Caki2 (cell line): ENCODE measurements at places on chromosomes 13 and 19. TPM values are rescaled to one million over a fixed set of nuclear protein-coding genes. Genes with fewer than 3 reads are reported as not detected.

PHF11 gene
- total RNA-seq = 6.7 and 8.8 TPM in 2 replicates

FXYD3 gene
- not detected in 2 replicates for total RNA-seq

COL4A2 gene
- total RNA-seq = 370 and 412 TPM in 2 replicates

ZNF723 gene
- not detected in 2 replicates for total RNA-seq

FLT1 gene
- total RNA-seq = not detected in 2 replicates

SULT2A1 gene
- not detected in 2 replicates for total RNA-seq

SMAD9 gene
- 0.55 and 0.64 TPM in 2 replicates for total RNA-seq

PROSER3 gene
- 8.0 and 9.8 TPM in 2 replicates for total RNA-seq

DNA sequence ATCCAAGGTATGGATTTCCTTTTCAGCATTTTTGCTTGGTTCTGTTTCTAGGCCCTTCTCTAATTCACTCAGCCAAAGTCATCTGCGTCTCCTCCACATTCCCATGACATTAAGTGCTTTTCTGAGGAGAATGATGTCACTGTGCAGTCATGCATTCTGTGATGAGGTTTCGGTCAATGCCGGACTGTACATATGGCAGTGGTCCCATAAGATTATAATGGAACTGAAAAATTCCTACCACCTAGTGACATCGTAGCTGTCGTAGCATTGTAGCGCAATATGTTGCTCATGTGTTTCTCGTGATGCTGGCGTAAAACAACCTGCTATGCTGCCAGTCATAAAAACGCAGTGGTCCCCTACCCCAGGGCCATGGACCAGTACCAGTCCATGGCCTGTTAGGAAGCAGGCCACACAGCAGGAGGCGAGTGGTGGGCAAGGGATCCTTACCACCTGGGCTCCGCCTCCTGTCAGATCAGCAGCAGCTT lies 63.4 kb upstream of the TNFRSF19 start:
- DNase-seq = peak; percentile 64

GRCh38 chr13:74184283-74184682 lies 50.1 kb upstream of the KLF12 start:
- no peak for DNase-seq

- peak; percentile 90 for DNase-seq
Observed at GRCh38 chr13:88257706-88258105, 586.5 kb downstream of the SLITRK5 start.

DNA sequence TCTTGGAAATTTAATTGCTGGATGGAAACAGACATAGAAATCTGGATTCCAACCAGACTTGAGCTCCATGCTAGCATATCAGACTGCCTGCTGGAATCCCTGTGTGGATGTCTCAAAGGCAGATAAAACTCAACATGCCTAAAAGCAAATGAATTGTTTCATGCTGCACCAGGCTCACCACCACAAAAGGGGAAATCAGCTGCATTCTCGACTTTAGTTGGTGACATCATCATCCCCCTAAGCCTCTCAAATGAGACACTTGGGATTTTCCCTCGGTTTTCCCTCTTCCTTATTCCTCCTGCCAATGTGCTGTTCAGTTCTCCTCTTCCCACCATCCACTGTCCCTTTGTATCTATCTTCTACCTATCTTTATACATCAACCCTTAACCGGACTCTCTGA lies 134.3 kb downstream of the ZDHHC20 start:
- no peak for DNase-seq

DNA sequence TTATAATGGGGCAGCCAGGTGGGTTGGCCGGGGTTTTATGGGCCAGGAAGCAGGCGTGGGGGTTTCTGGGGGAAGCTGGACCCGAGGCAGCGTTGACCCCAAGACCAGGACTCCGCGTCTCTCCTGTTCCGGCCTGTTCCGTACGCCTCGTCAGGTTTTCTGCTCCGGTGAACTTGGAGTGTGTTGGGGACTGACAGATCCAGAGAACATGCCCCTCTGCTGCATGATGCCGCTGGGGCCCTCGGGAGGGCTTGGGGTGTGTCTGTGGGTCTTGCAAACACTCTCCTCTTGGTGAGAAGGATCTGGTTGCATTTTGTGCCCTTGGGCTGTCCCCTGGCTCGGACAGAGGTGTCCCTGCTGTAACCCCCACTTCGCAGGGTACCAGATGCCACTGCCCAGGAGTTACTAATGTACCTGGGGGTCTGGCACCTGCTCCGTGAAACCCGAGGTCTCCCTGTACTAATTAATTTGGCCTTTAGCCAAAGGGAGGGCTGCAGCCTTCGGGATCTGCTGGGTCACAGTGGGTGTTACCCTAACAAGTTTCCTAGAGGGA lies 15.6 kb downstream of the KDM4B start:
- DNase-seq = no peak

DNA sequence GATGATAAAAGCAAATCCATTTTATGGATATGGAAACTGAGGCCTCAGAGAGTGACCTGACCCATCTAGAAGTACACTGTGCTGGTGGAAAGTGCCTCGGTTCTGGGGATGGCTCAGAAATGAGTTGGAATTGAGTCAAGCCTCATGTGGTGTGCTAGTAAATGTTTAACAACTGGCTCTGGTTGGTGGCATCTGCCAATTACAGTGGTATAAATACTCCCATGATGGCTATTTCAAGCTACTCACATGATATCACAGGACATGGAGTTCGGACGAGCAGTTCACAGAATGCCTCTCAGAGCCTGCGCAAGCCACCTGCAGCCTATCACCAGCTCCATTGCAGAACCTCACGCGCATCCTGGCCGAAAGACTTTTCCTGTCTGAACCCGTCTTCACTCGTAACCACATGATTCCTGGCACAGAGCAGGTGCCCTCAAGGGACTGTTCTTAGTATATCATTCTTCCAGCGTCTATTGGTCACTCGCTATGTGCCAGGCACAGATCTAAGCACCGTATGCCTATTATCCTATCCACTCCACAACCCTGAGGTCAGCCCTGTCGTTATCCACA lies 9.1 kb downstream of the TMEM150B start:
- no peak for DNase-seq

GRCh38 chr13:33217256-33217655 lies 68.3 kb downstream of the STARD13 start:
- DNase-seq = no peak

GRCh38 chr13:49549289-49549688 lies 36.1 kb downstream of the RCBTB1 start:
- DNase-seq = no peak

DNA sequence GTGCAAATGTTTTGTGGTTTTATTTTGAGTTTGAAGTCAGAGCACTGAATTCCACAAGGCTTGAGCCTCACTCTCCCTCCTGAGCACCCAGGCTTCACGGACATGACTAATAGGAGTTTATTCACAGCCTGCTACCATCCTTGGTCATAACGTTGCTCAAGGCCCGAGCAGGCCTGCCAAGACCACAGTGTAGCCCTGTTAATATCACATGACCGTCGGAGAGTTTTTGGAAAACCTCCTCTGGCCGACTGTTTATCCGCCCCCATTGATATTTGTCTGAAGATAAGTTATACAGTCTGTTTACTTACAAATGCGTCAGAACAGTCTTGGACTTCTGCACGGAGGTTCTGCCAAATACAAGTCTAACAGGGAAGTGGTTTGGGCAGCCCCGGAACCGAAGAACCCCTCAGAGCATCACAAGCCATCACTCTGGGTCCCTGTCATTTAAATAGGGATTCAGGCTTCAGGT lies 89.9 kb downstream of the COL4A2 start:
- peak; percentile 52 for DNase-seq

DNA sequence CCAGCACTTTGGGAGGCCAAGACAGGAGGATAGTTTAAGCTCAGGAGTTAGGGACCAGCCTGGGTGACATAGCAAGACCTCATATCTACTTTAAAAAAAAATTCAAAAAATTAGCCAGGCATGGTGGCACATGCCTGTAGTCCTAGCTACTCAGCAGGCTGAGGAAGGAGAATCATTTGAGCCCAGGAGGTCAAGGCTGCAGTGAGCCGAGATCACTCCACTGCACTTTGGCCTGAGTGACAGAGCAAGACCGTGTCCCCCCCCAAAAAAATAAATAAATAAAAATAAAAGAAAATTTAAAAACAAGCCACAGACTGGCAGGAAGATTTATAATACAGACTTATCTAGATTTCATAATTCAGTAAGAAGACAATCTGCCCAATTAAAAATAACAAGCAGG lies 14.8 kb downstream of the PSPC1 start:
- DNase-seq = no peak

DNA sequence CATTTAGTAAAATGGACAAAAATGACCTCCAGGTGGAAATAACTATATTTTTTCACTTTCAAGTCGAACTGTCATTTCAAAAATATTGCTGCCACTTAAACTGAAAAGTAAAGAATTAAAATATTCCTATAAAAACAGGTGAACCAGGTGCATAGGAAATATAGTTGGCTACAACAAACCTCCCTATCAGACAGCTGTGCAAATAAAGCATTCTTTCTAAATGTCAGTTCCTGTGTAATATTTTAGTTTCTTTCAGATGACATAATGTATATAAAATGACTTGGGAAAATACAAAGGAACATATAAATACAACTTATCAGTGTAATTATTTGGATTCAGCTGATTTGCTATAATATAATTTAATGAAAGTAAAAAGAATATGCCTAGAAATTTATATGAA lies 403.5 kb upstream of the GPC6 start:
- DNase-seq = no peak

DNA sequence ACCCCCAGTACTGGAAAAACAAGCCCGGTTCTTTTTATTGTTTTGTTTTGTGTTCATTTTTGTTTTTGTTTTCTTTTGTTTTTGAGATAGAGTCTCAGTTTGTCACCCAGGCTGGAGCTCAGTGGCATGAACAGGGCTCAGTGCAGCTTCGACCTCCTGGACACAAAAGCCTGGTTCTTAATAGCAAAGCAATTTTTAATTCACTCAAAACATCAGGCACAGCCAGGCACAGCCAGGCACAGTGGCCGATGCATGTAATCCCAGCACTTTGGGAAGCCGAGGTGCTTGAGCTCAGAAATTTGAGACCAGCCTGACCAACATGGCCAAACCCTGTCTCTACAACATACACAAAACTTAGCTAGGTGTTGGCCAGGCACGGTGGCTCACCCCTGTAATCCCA lies 30.7 kb downstream of the INSR start:
- no peak for DNase-seq

GRCh38 chr19:45152504-45153338 lies 8.1 kb downstream of the NKPD1 start:
- DNase-seq = no peak

GRCh38 chr19:29079356-29080032 lies 133.5 kb downstream of the UQCRFS1 start:
- no peak for DNase-seq

DNA sequence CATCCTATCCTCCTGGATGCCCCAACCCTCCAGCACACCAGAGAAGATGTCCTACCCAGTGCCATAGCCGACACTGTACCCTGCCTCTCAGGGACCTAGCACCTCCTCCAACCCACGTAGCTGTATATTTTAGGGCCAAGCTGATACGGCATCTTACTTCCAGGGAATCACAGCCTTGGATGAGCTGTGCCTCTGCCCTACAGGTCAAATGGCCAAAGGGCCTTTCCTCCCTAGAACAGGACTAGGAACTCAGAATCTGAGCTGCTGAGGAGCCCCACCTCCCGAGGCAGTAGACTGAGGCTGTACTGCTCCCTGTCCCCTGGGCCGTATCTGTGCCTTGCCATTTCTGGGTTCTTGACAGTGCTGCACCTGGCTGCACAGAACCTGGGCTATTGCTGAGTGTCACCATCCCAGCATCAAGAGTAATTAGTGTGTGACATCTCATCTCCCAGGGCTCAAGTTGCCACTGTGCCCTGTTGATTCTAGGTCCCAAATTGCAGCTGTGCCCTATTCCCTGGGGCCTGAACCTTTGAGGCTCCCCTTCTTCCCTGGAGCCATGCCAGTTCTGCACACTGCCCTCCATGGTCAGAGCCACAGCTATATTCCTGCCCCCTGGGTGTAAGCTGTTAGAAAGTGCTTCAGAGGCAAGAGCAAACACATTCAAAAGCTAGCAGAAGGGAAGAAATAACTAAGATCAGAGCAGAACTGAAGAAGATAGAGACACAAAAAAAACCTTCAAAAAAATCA lies 41.0 kb downstream of the VWA8 start:
- DNase-seq = no peak

GRCh38 chr19:40210889-40211288 lies 7.3 kb downstream of the TTC9B start:
- no peak for DNase-seq

DNA sequence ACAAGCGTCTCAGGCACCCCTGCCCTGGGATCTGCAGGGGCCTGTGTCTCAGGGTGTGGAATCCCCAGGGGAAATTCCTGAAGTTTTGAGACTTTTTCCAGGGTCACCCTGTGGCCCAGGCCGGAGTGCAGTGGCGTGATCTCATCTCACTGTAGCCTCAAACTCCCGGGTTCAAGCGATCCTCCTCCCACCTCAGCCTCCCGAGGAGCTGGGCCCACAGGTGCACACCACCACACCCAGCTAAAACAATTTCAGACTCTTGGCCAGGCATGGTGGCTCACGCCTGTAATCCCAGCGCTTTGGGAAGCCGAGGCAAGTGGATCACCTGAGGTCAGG lies 4.0 kb downstream of the CAPN12 start:
- DNase-seq = no peak

GRCh38 chr13:114319441-114319913 lies 5.2 kb downstream of the CHAMP1 start:
- no peak for DNase-seq

DNA sequence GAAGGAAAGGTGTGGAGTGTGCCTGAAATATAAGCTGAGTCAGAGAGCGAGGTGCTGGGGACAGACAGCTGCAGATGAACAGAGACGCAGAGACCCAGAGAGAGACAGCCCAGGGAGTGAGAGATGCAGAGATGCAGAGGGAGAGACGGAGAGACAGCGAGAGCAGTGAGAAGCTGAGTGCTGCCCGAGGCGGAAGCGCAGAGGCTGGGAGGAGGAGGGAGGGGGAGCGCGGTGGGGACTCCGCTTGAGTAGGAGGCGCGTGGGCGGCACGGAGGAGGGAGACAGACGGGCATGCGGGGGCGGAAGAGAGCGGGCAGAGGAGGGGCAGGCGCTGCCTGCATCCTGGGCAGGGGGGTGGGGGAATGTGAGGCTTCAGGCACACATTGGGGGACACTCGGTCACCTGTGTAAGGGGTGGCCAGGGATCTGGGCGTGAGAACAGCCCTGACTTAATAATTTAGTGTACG lies 25.7 kb downstream of the SLC8A2 start:
- DNase-seq = no peak

- no peak for DNase-seq
Observed at GRCh38 chr19:46828484-46828883, 22.2 kb downstream of the AP2S1 start.

DNA sequence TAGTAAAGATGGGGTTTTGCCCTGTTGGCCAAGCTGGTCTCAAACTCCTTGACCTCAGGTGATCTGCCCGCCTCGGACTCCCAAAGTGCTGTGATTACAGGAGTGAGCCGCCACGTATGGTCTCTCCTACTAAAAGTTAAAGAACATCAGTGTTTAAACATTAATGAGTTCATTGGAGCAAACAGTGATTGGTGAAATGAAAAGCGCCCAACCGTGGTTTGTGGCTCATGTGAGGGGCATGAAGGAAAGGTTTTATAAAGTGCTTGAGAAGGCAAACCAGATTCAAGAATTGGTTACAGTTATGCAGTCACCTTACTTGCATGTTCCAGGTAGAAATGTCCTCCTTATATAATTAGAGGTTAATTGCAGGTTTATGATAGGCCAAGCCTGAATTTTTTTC lies 109.5 kb downstream of the ZNF675 start:
- DNase-seq = peak; percentile 1

DNA sequence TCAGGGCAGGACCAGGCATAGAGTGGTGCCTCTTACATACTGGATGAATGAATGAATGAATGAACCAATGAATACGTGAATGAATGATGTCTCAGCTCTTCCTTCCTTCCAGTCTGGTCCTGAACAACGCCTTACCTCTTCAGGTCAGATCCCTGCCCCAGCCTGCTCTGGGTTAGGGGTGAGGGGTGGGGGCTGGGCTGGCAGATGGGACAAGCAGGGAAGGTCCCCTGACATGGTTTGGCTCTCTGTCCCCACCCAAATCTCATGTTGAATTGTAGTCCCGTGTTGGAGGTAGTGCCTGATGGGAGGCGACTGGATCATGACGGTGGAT lies 9.3 kb downstream of the DIRAS1 start:
- no peak for DNase-seq
